ENCODE measurements at places on chromosomes 2 and 18.

- DNase-seq = no peak
These were observed 31.5 kb upstream of the ATIC start for GRCh38 chr2:215280326-215280725.

- peak; percentile 51 for DNase-seq
These were observed at the start of gene YES1 for GRCh38 chr18:811892-812375. Gene YES1 (minus strand): TSS chr18:812242. CDS start chr18:756827, 55,415 bp downstream.

DNA sequence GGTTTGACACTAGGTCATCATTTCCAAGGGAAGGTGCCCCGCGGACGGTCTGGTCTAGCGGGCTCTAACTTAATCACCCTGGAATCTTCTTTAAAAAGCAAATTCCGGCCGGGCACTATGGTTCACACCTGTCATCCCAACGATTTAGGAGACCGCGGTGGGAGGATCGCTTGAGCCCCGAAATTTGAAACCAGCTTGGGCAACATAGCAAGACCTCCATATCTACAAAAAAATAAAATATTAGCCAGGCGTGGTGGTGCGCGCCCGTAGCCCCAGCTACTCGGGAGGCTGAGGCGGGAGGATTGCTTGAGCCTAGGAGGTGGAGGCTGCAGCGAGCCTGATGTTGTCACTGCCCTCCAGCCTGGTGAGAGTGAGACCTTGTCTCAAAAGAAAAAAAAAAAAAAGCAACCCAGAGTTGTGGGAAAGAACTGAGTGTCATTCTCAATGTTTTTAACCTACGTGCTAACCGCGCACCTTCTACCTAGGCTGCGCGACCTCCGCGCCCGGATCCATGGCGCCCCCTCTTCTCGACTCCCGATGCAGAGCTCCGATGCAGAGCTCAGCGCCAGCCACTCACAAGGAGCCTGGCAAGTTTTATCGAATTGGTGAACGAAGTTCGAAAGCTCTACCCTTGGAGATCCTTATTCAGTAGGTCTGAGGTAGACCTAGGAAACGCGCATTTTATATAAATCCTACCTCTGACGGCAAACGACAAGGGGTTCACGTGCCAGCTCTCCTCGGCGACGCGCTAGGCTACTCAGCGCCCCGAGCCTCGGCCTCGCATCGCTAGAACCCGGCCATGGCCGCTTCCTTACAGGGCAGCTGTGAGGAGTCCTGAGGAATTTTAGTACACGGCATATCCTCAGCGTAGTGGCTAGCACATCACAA lies 888 bp upstream of the TWSG1 start:
- DNase-seq = peak; percentile 42

DNA sequence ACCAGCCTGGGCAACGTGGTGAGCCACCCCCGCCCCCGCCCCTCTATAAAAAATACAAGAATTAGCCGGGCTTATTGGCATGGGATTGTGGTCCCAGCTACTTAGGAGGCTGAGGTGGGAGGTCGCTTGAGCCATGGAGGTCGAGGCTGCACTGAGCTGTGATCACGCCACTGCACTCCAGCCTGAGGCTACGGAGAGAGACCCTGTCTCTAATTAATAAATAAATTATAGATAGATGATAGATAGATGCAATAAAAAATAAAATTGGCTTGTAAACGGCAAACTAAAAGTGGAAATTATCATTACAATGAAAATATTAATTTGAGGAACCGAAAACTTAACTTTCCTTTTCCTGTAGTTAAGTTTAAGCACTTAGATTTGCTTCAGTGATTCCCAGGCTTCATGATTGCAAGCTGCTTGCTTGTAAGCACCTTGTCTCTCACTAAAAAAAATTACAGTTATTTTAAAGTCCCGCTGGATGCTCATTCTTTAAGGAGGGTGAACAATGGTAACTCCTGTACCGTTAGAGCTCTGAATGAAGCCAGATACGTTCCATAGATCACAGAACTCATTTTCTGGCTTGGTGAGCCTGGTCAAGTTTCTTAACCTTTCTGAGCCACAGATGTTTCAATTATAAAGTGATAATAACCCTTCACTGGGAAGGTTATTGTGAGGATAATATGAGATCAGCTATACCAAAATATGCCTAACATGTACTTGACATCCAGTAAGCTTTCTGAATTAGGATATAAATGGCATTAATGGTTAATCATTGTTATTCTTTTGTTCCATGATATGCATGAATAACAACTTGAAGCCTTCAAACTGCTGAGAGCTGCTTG lies 9.3 kb upstream of the NARS1 start:
- DNase-seq = no peak

DNA sequence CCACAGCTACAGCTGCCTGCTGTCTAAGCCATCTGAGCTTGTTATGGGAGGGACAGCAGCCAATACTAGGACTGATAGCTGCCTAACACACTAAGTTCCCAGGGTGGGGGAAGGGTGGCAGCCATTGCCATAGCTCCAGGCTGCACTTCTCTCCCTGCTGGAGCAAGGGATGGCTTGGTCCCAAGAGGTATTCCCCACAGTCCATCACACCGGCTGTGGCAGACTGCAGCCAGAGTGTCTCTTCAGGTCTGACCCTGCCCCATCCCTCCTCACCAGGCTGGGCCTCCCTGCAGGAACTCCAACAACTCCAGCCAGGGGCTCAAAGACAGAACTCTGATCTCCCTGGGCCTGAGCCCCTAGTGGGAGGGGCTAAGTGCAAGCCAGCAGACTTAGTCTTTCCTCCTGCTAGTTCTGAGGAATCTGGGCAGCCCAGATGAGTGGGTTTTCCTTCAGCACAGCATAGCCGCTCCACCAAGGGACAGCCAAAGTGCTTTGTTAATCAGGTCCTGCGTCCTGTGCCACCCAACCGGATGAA lies 632.1 kb downstream of the SOCS6 start:
- DNase-seq = no peak

- DNase-seq = no peak
These were observed 50.9 kb downstream of the RRM2 start for GRCh38 chr2:10173258-10174005.

- no peak for DNase-seq
These were observed 208.4 kb downstream of the MYCN start for GRCh38 chr2:16148632-16149348.

DNA sequence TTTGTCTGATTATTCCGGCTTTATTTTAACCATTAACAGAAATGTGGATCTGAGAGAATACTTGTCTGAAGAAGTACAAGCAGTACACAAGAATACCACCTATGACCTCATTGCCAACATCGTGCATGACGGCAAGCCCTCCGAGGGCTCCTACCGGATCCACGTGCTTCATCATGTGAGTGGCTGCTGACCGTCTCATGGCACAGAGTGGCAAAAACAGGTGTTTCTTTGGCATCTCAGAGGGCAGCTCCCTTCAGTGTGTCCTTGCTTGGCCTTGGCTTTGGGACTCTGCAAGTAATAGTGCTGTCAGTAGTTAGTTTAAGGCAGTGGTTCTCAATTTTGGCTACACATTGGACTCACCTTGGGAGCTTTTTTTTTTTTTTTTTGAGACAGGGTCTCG lies 23.1 kb downstream of the SFTPB start:
- no peak for DNase-seq

- no peak for DNase-seq
These were observed 27.3 kb upstream of the COPS8 start for GRCh38 chr2:237058423-237058822.

GRCh38 chr2:168180483-168180882 lies 66.9 kb downstream of the STK39 start:
- no peak for DNase-seq

GRCh38 chr2:45301307-45302277 lies 292.3 kb upstream of the SIX2 start:
- DNase-seq = no peak

DNA sequence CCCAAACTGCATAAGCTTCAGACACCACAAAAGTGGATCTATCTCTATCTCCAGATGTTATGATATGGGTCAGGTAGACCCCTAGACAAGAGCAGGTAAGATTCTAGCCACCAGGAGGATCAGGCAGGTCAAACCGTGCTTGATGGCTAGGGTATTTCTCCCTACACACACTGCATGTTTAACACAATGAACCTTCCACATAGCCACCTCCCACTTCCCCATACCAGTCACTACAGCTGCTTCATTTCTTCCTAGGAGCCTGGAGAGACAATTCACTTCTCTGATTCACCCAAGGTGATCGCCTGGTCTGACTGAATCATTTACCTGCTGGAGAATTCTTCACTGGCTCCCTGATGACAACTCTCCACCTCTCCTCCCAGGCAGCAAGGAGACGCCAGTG lies 66.0 kb upstream of the MYCN start:
- no peak for DNase-seq

GRCh38 chr2:201257956-201258665 lies 2.2 kb upstream of the CASP8 start:
- peak; percentile 86 for DNase-seq

- peak; percentile 59 for DNase-seq
These were observed 229.4 kb downstream of the ZNF516 start for GRCh38 chr18:76265497-76266235.

GRCh38 chr18:63313396-63313917 lies 6.1 kb downstream of the BCL2 start:
- no peak for DNase-seq

DNA sequence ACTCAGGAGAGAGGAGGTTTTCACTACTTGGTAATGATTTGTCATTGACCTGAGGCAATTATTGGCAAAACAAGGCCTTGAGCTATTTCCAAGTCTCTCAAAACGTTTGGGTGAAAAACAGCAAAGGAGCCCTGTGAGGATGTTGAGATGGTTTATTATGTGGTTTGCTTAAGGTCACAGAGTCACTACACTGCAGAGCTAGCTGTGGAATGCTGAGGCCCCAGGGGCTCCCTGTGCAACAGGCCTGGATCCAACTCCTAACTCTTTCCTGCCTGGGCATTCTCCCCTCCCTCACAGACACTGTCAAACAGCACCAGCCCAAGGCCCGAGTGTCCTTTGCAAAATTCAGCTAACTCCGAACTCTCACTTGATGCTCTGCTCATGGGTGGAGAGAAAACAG lies 754.6 kb upstream of the SOX11 start:
- no peak for DNase-seq

GRCh38 chr2:29841386-29842004 lies 79.9 kb downstream of the ALK start:
- no peak for DNase-seq

GRCh38 chr2:173204316-173204715 lies 128.7 kb downstream of the MAP3K20 start:
- no peak for DNase-seq

DNA sequence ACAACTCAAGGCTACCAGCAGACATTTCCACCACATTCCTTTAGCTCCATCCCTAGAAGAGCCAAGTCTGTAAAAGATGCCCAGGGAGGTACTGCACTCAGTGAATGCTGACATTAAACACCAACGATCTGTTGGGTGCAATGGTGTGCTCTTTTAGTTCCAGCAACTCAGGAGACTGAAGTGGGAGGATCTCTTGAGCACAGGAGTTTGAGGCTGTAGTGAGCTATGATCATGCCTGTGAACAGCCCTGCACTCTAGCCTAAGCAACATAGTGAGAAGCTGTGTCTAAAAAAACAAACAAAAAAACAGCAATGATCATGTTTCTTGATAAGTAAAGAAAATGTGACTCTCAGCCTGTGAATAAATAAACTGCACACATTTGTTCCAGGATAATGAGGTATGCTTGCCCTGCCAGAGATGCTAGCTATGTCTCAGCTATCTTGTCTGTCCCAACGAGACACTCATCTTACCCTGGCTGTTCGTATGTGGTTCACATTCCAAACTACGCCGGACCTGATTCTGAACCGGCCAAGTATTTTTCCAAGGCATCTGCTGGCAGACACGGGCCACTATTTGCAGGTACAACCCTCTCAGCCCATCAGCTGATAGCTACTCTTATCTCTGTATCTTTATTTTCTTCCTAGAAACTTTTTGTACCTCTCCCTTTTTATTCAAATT lies 21.8 kb downstream of the TMEM182 start:
- DNase-seq = no peak

DNA sequence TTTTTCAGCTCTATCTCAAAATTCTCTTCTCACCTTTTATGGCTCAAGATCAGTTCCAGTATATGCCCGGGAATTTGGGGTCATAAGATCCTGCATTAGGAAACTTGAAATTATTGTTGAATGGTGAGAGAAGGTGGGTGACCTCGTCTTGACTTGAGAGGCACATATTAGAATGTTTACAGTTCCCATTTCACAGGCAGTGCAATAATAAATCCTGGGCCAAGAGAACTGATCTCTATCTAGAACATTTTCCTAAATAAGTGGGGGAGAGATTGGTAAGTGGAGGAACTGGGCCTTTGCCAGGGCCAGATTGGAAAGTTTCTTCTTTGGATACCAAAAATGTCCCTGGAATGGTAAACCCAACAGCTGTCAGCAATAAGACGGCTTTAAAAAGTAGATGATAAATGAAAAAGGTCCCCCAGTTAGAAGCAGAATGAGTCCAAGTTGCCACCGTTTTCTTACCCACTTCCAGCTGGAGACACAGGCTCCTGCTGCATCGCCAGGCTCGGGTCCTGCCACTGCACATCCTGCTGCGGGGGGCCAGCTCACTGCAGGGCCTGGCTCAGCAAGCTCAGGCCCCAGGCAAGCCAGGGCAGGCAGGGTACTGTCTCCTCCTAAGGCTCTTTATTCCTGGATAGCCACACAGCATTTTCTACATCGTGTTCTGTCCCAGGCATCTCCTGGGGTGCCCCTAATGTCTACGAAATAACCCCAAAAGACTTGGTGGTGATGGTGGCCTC lies 126.4 kb upstream of the EPAS1 start:
- DNase-seq = no peak

GRCh38 chr2:63503818-63504217 lies 84.5 kb downstream of the WDPCP start:
- DNase-seq = no peak

- no peak for DNase-seq
These were observed 142.5 kb downstream of the CDH19 start for GRCh38 chr18:66461344-66461743.

- DNase-seq = no peak
These were observed 145.9 kb downstream of the TNS1 start for GRCh38 chr2:217856871-217857270.

- DNase-seq = no peak
These were observed 53.5 kb upstream of the ID2 start for GRCh38 chr2:8628179-8628865.

GRCh38 chr18:44725300-44726058 lies 44.8 kb downstream of the SETBP1 start:
- DNase-seq = no peak

GRCh38 chr2:149246186-149246585 lies 84.2 kb upstream of the LYPD6 start:
- no peak for DNase-seq

GRCh38 chr2:231877533-231878456 lies 48.4 kb downstream of the NPPC start:
- no peak for DNase-seq

DNA sequence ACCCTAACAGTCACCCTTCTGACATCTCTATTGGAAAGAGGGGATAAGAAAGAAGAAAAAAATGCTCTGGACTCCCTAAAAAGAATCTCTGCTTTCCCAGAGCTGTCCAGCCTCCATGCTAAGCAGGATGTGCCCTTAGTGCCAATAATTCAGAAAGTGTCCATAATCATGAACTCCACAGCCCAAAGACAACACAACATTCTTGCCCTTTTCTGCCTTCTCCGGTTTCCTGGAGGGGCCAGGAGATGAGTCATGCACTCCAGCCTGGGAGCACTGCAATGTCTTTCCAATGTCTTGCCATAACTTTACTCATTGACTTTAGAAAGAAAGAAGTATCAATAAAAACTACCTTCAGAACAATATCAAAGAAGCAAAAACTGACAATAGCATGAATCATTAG lies 44.0 kb downstream of the KLF7 start:
- DNase-seq = no peak

GRCh38 chr2:174325373-174326160 lies 9.2 kb upstream of the SP9 start:
- DNase-seq = no peak

Data from ureter (tissue), 1 donor.